ENCODE measurements at places on chromosomes 2 and 18.

DNA sequence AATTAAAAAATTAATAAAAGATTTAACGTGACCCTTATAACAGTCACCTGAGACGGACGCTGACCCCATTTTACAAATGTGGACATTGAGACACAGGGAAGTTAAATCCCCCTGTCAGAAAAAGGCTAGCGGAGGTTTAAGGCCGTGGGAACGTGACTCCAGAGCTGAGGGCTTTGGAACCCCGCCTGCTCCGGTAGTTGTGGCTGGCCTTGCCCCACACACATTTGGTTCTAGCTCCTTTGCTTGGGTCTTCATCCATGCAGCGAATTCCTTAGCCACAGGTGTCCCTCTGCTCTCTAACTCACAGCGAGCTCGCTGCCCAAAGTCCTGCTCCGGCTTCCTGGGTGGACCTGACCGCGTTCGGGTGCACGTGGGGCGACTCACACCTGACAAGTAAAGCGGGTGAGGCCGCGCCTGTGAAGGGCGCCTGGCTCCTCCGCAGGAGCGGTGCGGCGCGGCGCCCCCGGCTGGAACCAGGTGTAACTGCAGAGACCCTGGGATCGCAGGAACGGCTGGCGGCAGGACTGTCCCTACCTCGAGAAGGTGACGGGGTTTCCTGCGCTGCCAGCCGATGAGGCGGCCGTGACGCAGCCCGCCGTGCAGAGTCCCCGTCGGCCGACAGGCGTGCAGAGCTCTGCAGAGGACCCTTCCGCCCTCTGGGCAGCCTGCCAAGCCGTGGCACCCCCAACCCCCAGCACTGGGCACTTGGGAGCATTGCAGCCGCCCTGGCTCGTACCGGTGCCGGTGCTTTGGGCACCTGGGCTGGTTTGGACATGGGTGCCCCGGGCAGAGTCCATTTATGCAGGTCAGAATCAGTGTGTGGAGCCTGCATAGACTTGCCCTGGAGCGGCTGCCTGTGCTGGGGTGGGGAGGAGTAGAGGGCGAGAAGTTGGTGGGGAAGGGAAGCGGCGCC is 2.4 kb upstream of the PROC start:
- DNase-seq: no peak

DNA sequence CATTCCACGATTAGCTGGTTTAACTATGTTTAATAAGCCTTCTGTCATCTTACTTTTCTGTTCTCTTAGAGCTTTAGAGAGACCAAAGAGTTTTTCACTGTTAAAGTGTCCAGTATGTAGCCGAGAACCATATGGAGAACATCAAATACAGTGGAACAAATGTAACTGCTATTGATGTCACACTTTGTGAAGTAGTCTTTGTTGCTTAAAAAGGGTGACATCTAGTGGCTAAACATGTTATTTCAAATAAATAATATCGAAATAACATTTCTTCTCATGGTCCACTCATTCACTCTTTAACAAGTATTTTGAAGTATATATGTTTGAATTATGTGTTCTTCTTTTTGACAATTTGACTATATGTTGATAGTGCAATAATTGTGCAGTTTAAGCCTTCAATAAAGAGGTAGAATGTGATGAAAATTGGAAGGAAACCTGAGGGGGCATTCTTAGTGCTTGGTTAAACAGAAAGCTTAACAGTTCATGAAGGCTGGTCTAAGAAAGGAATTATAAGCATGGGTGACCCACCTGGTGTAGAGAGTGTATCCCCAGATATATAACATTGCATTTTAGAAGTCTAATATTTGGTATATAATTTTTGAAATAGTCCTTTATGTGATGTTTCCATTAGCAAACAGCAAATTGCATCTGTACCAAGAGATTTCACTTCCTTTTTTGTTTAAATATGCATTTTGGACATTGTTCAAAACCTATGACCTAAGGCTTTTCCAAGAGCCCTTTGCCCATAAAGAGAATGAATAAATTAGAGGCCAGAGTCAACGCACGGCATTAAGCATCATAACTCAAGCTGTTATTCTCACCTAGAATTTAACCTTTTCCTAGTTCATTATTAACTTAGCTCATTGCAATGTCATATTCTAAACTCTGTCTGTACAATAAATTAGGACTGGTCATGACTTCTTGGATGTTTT is 112.1 kb downstream of the KYNU start:
- DNase-seq: no peak

DNA sequence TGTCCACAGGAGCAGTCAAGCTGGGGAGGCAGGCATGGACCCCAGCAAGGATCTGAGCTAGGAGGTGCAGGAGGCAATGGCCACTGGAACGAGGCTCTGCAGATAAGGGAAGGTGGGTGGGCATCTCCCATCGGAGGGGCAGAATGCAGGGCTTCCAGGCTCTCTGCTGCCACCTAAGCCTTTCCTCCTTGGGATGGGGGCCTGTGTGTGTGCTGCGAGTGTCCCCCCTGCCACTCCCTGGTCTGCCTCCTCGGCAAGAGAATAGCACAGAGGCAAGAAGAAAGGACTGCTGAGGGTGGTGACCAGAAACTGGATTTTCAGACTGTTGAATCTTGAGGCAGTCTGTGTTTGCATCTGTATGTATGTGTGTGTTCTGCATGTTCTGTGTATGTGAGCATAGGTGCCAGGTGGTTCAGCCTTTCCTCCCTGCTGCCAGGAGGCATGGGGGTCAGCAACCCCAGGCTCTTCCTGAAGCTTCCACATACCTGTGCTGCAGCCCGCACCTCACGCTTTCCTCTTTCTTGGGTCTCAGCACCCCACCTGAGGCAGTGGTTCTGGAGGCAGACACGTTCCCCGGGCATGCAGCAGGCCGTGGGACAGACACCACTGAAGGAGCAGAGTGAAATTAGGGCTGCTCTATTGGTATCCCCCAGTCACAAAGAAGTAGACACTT is 86.7 kb downstream of the EPAS1 start:
- DNase-seq: no peak

GRCh38 chr18:22826726-22827125 is 106.4 kb upstream of the RBBP8 start:
- DNase-seq: peak; percentile 53

DNA sequence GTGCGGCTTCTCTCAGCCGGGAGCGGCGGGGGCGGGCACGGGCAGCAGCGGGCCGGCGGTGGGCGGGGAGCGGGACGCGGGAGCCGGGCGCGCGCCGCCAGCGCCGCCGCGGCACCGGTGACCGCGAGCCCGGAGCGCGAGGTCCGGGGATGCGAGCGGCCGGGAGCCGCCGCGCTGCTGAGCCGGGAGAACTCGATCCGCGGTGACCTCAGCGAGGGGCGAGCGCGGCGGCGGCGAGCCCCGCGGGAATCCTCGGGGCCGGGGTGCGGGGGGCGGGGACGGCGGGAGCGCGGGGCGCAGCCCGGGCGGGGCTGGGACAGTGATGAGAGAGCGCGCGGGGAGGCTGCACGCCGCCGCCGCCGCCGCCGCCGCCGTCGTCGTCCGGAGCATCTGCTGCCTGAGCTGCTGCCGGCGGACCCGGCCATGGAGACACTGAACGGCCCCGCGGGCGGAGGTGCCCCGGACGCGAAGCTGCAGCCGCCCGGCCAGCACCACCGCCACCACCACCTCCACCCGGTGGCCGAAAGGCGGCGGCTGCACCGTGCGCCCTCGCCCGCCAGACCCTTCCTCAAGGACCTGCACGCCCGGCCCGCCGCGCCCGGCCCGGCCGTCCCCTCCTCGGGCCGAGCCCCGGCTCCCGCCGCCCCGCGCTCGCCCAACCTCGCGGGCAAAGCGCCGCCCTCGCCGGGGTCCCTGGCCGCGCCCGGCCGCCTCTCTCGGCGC is at the start of gene MTCL1:
Gene MTCL1, plus strand, starts transcription at position 319 of the 723 bp plus-strand sequence. Its CDS starts 105 bp downstream, at position 424.
- no peak for DNase-seq

- DNase-seq: no peak
Observed at GRCh38 chr2:237563816-237564215, 2.6 kb upstream of the PRLH start.

DNA sequence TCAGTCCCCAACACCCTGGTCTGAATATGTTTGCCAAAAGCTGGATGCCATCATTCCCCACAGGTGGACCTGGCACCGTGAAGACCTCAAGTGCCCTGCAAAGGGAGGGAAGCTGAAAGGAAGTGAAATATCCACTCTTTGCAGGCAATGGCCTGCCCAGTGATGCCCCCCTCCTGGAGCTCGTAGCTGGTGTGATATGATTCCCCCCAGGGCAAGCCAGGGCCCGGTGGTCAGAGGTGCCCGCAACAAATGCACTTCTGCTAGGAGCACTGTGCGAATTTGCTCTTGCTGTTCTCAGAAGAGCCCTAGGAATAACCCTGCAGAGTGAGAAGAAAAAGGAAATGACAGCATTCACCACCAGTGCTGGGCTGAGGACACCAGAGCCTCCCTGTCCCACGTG is 247.4 kb downstream of the KLHL29 start:
- DNase-seq: no peak

- no peak for DNase-seq
Observed at GRCh38 chr2:11330457-11331142, 13.8 kb downstream of the ROCK2 start.

DNA sequence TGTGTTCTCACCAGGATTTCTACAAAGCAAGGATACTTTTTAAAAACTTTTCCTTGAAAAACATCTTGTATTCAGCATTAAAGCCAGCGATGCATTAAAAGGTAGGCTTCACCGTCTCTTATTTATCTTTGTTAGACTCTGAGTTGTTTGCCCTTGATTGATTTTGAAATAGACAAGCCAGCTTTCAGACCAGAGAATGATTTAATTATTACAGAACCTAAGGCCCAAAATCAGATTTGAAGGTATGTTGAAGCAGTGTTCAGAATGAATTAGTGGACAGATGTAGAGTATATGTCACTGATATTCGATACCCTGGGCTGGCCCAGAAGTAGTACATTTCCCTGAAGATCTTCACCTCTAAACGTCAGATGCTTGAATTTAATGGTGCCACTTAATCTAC is 136.4 kb downstream of the THSD7B start:
- no peak for DNase-seq

DNA sequence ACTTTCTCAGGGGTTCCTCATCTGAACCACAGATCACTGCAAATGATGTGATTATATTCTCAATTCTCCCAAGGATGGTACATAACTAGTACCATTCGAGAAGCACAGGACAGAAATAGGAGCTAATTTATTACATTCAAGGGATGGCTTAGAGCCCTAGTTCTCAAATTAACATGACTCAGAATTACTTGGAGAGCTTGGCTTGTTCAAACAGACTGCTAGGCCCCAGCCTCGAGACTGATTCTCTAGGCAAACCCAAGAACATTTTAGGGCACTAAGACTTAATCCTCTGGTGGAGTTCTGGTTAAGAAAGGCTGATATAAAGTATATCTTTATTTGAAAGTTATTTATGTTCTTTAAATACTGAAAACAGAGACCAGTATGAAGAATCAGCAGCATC is 35.8 kb downstream of the HIBCH start:
- peak; percentile 37 for DNase-seq

GRCh38 chr18:31680831-31681568 is 3.4 kb downstream of the B4GALT6 start:
- DNase-seq: no peak

- no peak for DNase-seq
Observed at GRCh38 chr2:96083064-96083939, 33.1 kb downstream of the ADRA2B start.

Measured in skeletal muscle cell (primary cell).